Panc1 (cell line): ENCODE measurements at places on chromosomes 16 and 17. TPM values are rescaled to one million over a fixed set of nuclear protein-coding genes. Genes with fewer than 3 reads are reported as not detected.

TOX3 gene
- total RNA-seq: 3.4 TPM

AOC3 gene
- 0.21 TPM for total RNA-seq

B4GALNT2 gene
- total RNA-seq: not detected

NPIPB9 gene
- 0.90 TPM for total RNA-seq

CAPNS2 gene
- 1.4 TPM for total RNA-seq

KCNAB3 gene
- 3.5 TPM for total RNA-seq

TMC7 gene
- 5.1 TPM for total RNA-seq

TMEM98 gene
- 2.2 TPM for total RNA-seq

COG7 gene
- 25.3 TPM for total RNA-seq

XYLT1 gene
- total RNA-seq: 0.62 TPM

PDPK1 gene
- 43.2 TPM for total RNA-seq

CD79B gene
- not detected for total RNA-seq

CHST5 gene
- total RNA-seq: 0.15 TPM

NHLRC4 gene
- 4.0 TPM for total RNA-seq

ZP2 gene
- not detected for total RNA-seq

MYH8 gene
- not detected for total RNA-seq

C16orf74 gene
- 1.5 TPM for total RNA-seq

RHBDF1 gene
- total RNA-seq: 41.7 TPM

ENPP7 gene
- total RNA-seq: not detected

CPHXL2 gene
- total RNA-seq: not detected

MYH3 gene
- total RNA-seq: 1.6 TPM

DHRS7C gene
- not detected for total RNA-seq

TVP23A gene
- not detected for total RNA-seq

TBX21 gene
- total RNA-seq: 0.10 TPM

CDH15 gene
- 0.51 TPM for total RNA-seq

TEKT5 gene
- total RNA-seq: not detected

EXOSC6 gene
- 19.3 TPM for total RNA-seq

HOXB8 gene
- total RNA-seq: 45.9 TPM

MT1G gene
- 2.2 TPM for total RNA-seq

TBC1D3C gene
- not detected for total RNA-seq

SAP30BP gene
- 138 TPM for total RNA-seq

CHST4 gene
- 1.1 TPM for total RNA-seq

CD300LB gene
- total RNA-seq: not detected
